ENCODE measurements at places on chromosomes 7 and 10.

- no peak for DNase-seq
Observed at GRCh38 chr7:142112086-142112485, 568 bp downstream of the MGAM2 start.

GRCh38 chr7:29343399-29343798 is 148.8 kb downstream of the CHN2 start:
- DNase-seq, result no peak

GRCh38 chr7:71485586-71485985 is 353.6 kb downstream of the GALNT17 start:
- DNase-seq, result no peak

DNA sequence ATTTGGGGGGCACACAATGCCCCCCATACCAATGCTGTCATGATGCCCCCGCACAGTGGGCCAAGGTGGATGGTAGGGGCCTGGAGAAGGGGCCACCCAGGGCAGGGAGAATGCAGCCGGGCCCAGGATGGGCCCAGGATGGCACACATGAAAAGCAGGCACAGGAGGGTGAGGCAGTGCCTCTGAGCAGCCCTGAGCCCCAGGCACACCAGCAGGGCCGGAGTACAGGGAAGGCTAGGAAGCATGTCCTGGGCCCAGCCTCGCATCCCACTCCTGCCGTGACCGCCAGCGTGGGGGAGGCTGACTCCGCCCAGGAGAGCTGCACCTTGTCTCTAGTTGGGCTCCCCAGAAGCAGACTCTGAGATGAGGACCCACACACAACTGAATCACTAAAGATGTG is 59.3 kb upstream of the TMEM72 start:
- DNase-seq, result no peak

DNA sequence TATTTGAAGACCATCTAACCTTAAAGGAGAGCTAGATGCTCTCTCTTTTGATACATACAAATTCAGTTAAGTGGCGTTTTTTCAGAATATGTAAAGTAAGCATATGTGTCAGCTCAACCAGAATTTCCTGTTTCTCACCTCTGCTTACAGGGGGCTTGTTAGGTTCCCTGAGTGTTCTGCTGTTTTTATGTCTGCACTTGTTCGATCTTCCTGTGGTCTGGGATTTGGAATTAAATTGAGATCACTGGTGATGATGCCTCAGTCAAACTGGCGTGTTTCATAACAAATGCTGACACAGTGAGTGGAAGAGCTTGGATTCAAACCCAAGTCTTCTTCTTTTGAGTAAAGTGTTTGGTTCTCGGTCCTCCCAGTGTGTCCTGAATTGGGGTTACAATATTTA is 348.3 kb upstream of the AKR1E2 start:
- no peak for DNase-seq

DNA sequence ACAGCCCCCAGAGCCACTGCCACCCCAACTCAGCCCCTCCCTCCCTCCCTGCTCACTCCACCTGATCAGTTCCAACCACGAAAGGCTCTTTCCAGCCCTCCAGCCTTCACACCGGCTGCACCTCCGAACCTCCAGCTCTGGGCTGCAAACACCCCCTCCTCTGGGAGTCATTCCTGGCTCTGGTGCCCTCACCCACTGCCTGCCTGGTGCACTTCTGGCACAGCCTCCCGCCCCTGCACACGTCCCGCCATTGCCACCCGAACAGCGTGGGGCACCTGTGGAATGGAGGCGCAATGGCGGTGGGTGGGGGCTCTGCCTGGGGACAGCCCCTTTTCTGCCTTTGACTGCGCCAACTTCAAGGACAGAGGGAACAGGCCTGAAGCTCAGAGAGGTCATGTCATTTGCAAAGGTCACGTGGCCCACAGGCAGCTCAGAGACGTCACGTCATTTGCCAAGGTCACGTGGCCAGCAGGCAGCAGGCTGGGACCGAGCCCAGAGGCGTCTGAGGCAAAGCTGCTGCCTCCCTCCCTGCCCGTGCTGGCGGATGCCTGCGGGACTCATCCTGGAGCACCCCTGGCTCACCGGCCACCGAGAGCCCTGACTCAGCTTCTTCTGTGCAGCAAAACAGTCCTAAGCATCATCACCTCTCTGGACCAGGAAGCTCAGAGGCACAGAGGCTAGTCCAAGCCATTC is 76.0 kb upstream of the DNAAF5 start:
- DNase-seq, result peak; percentile 87

DNA sequence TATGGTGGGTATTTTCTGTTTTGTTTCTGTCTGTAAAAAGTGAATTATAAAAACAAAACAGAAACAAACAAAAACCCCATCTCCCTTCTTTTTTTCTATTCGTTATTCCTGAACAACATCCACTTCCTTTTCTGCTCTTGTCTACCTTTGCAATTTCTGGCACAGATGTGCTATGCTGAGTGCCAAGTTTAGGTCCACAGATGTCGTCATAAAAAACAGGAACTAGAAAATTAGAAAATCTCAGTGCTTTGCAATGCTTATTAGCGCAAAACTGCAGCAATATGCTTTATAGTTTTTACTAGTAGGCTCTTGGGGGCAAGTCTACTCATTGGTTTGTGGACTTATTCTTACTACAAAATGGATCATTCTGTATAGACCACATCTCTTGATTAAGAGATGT is 94.2 kb upstream of the PRKCQ start:
- DNase-seq, result no peak

DNA sequence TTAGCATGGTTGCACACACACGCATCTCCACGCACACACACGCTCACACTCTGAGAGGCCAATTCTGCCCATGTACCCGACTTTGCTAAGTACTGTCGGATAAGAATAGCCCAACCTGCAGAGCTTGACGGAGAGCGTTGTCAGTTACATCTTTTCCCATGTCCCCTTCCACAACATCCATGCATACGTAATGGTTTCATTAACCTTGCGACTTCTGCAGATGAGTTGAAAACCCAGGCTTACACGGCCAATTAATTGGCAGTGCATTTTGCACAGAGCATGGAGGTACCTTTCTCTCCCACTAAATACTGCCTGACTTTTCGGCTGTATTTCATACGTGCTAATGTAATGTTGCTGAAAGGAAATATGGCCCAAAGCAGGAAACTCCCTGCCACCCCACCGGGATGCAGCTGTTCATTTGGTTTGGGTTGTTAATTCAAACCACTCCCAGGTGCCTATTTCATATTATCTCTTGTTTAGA is 291.2 kb upstream of the HABP2 start:
- DNase-seq, result no peak

Measured in testis (tissue), 5 donors.